ENCODE measurements at places on chromosomes 7 and 10.

DNA sequence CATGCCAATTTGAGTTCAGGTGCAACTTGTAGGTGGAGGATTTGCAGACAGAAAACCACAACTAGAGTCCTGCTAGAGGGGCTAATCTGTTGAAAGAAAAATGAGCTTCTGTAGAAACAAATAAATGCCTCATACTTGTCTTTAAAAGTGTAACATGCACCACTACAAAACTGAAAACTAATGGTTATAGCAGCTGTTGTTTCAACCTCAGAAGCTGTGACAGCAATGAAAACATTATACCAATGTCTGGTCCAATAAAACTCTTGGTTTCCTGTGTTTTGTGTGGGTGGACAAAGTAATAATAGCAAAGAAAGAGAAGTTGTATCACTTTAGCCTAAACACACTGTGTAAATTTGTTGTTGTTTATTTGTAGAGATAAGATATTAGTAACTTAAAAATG lies 3.4 kb upstream of the PPP1R9A start:
- H3K4me1 ChIP-seq: peaks cover 8% of the 10 kb centered on the region
- no peak for ATAC-seq
- H3K27ac ChIP-seq: no peak overlapping the region
- no peak overlapping the region for H3K4me3 ChIP-seq
- no peaks in the 10 kb centered on the region for H3K36me3 ChIP-seq

GRCh38 chr10:103692436-103692951 lies 162.9 kb downstream of the SH3PXD2A start:
- peak overlapping the region; percentile 77 for H3K4me3 ChIP-seq
- H3K27ac ChIP-seq: peak overlapping the region; percentile 58
- ATAC-seq: peak; percentile 84
- no peaks in the 10 kb centered on the region for H3K36me3 ChIP-seq

GRCh38 chr10:133113847-133114246 lies 26.1 kb downstream of the ADGRA1 start:
- peaks cover 19% of the 10 kb centered on the region for H3K27me3 ChIP-seq
- ATAC-seq: no peak
- no peak overlapping the region for H3K4me3 ChIP-seq
- peaks cover 6% of the 10 kb centered on the region for H3K36me3 ChIP-seq
- no peak overlapping the region for H3K27ac ChIP-seq

DNA sequence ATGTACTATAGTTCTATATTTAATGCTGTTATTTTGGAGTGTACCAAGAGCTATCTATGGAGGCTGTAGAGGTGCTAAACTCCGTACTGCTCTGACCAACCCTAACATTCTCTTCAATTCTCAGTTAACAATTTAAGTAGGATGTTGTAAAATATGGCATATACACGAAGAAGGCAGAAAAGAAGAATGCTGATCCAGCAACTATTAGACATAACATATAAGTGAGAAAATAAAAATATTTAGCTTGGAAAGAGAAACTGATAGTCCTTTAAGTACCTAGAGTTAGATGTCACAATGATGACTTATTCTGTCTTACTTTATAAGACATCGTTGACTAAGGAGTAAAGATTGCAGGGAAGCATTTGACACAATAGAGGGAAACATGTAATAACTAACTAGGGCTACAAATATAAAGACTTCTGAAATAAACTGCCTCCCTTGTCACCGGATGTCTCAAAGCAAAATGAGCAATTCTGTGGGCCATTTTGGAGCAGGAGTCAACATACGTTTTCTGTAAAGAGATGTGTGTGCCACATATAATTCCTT lies 159.5 kb downstream of the CPEB3 start:
- H3K27me3 ChIP-seq: no peaks in the 10 kb centered on the region
- H3K4me1 ChIP-seq: peaks cover 49% of the 10 kb centered on the region
- no peak overlapping the region for H3K4me3 ChIP-seq
- ATAC-seq: no peak

DNA sequence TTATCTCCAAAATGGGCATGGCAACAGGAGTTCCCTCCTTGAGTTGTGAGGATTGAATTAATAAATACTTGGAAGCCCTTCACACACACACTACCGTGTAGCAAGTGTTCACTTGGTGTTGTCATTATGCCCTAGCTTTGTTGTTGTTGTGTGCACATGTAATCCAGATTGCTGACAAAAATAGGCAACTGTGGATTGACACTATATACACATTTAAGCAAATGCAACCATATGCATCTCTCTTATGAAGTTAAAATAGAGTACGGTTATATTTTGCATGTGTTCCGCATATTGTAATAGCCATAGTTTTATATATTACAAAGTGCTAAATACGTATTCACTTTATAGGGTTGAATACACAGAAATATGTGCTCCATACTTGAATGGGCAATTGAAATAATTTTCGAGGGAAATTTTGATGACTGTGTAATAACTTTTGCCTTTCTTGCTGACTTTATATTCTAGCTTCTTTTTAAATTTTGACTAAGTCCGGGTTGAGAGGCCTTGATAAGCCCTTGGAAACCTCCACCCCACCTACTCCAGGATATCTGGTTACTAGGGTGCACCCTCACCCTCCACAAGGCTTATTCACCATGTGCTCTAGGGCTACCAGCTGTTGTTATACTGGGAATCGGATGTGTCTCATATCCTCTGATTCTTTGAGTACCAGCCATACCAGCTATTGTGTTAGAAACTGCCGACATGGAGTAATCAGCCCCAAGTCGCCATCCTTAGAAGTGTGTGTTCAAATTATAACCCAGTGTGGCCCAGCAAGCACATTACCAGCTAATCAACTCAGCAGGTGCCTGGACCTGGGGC lies 265.0 kb downstream of the CAMK1D start:
- ATAC-seq: no peak
- H3K36me3 ChIP-seq: peaks cover 5% of the 10 kb centered on the region
- H3K4me3 ChIP-seq: no peak overlapping the region
- H3K4me1 ChIP-seq: peaks cover 29% of the 10 kb centered on the region
- no peak overlapping the region for H3K27ac ChIP-seq
- no peaks in the 10 kb centered on the region for H3K27me3 ChIP-seq

DNA sequence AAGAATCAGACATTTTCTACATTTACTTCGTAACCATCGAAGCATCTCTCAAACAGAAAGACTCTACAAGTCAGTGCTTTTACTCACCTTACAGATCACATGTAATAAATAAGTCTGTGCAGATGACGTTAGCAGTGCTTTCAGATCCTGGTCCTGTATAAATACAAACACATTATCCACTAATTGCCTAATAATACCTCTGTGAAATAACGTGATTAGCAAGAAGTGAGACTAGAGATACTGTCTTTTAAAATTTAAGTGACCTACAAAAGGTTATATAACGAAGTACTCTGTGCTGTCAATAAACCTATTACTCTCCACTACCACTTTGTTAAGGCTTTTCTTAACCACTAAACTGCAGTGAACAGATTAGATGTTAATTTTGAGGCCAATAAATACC lies 246.9 kb downstream of the NSUN6 start:
- no peaks in the 10 kb centered on the region for H3K36me3 ChIP-seq
- no peak for ATAC-seq
- H3K27ac ChIP-seq: no peak overlapping the region
- no peak overlapping the region for H3K4me3 ChIP-seq

DNA sequence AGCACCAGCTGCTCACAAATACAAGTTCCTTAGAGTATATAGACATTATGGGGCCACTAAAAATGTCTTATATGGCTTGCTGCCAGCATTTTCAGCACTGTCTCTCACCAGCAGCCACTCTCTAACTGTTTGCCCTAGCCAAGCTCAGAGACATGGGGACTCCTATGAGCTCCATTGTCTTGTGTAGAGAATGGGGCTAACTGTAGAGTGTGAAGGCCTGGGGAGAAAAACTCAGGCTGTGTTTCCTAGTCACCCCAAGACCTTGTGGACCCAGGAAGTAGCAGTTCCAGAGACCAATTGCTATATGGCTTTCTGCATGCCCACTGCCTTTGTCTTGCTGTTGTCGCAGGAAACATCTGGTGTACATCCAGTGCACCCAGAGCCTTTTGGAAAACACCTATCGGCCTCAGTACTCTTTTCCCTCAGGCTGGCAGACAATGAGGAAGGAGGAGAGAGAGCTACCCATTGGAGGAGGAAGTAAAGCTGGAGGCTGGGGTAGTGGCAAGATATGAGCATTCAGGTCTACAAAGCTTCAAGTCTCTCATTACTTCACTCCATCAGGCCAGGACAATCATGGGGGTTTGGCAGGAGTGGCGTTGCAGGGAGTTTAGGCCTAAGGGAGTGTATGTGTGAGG lies 28.4 kb downstream of the ENTPD1 start:
- H3K4me1 ChIP-seq: peaks cover 95% of the 10 kb centered on the region
- H3K36me3 ChIP-seq: peaks cover 57% of the 10 kb centered on the region
- no peaks in the 10 kb centered on the region for H3K27me3 ChIP-seq
- peak; percentile 34 for ATAC-seq

DNA sequence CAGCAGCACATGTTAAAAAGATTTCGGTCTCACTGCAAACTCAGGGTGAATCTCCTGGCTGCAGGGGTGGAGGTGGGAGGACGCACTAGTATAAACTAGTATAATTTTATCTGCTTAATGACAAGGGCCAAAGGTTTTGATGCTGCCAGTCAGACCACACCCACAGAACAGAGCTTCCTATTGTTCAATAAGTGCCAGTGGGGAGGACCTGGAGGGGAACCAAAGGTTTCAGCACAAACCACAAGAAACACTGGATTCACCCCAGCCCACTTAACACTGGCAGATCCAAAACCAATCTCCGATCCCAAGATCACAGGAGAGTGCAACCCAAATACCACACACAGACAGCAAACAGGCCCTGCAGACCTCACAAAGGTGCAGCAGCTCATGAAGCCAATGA lies 6.6 kb downstream of the VOPP1 start:
- ATAC-seq: no peak
- H3K36me3 ChIP-seq: peaks cover 58% of the 10 kb centered on the region
- H3K4me1 ChIP-seq: peaks cover 93% of the 10 kb centered on the region
- H3K27me3 ChIP-seq: no peaks in the 10 kb centered on the region
- H3K4me3 ChIP-seq: peak overlapping the region; percentile 63

DNA sequence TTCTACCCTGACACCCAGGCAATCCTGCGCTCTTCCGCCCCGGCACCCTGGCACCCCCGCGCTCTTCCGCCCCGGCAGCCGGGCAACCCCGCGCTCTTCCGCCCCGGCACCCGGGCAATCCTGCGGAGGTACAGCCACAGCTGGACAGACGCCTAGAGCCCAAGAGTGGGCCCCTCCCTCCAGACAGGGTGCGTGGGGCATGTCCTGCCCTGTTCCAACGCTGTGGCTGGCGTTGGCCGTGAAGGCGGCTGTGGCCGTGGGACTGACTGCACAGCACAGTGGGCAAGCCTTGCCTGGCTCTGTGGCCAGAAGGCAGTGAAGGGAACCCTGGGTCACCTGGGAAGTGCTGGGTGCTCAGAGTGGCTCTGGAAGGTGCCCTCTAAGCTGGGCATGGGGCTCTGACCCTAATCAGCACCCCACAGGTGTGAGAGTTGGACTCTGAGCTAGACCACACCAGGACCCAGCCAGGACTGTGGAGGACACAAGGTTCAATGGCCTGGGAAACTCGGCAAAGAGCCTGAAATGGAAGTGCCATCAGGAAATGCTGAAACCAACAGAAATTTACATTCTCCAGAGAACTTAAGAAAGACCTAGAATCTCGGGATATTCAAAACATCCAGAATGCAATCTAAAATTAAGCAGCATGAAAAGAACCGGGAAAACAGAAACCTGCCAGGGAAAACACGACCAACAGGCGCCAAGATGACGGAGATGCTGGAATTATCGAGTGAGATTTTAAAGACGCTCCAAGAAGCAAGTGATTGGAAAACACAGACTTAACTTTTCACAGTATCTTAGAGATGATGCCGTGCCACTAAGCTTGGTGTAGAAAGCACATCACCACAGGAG lies 253.6 kb downstream of the ELFN1 start:
- peaks cover 45% of the 10 kb centered on the region for H3K36me3 ChIP-seq
- H3K27me3 ChIP-seq: no peaks in the 10 kb centered on the region
- peaks cover 68% of the 10 kb centered on the region for H3K4me1 ChIP-seq
- peak overlapping the region; percentile 72 for H3K27ac ChIP-seq
- no peak for ATAC-seq
- no peak overlapping the region for H3K4me3 ChIP-seq

GRCh38 chr7:46814516-46815250 lies 767.2 kb downstream of the TNS3 start:
- H3K36me3 ChIP-seq: no peaks in the 10 kb centered on the region
- no peaks in the 10 kb centered on the region for H3K4me1 ChIP-seq
- no peak overlapping the region for H3K27ac ChIP-seq
- no peaks in the 10 kb centered on the region for H3K27me3 ChIP-seq
- no peak overlapping the region for H3K4me3 ChIP-seq
- ATAC-seq: no peak

- ATAC-seq: no peak
- H3K36me3 ChIP-seq: no peaks in the 10 kb centered on the region
- H3K4me3 ChIP-seq: no peak overlapping the region
- no peaks in the 10 kb centered on the region for H3K4me1 ChIP-seq
These were observed 60.6 kb upstream of the CSTF2T start for GRCh38 chr10:51759896-51760534.

DNA sequence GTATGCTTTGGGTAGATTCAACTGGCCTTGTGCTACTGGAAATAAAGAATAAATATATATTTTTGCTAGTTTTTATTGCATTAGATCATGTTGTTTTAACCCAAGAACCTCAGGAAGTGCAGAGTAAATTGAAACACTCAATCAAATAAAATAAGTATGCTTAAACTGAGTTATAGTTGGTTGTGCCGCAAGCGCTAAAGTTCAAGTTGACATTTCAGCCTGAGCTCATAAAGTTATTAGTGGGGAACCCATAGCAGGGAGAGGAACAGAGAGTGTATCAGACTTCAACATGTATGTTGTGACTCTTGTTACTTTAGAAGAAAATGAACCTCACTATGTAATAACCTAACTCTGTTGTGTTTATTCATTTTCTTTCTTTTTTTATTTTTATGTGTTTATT lies 25.2 kb upstream of the BAMBI start:
- peaks cover 24% of the 10 kb centered on the region for H3K27me3 ChIP-seq
- H3K36me3 ChIP-seq: no peaks in the 10 kb centered on the region
- no peak overlapping the region for H3K27ac ChIP-seq
- no peak overlapping the region for H3K4me3 ChIP-seq
- no peaks in the 10 kb centered on the region for H3K4me1 ChIP-seq

DNA sequence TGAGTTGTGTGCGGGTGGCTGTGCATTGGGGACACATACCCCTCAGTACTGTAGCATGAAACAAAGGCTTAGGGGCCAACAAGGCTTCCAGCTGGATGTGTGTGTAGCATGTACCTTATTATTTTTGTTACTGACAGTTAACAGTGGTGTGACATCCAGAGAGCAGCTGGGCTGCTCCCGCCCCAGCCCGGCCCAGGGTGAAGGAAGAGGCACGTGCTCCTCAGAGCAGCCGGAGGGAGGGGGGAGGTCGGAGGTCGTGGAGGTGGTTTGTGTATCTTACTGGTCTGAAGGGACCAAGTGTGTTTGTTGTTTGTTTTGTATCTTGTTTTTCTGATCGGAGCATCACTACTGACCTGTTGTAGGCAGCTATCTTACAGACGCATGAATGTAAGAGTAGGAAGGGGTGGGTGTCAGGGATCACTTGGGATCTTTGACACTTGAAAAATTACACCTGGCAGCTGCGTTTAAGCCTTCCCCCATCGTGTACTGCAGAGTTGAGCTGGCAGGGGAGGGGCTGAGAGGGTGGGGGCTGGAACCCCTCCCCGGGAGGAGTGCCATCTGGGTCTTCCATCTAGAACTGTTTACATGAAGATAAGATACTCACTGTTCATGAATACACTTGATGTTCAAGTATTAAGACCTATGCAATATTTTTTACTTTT lies 1.8 kb downstream of the DDIT4 start:
- peak overlapping the region; percentile 85 for H3K27ac ChIP-seq
- no peaks in the 10 kb centered on the region for H3K27me3 ChIP-seq
- H3K4me3 ChIP-seq: peak overlapping the region; percentile 97
